ENCODE measurements at places on chromosomes 3 and 15.

DNA sequence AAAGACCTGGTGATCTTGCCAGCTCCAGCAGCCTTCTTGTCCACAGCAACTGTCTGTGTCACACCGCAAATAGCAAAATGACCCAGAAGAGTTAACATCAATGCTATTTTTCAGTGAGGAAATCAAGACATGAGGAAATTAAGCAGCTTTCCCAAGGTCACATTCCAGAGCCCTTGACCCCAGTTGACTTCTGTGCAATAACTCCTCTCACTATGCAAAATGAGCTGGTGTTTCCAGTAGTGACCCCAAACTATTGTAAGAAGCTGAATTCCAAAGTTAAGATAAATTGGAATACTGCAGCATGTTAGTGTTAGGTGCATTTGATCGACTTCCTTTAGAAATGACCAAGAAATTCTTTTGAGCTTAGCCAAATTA is 172.8 kb upstream of the SNTN start:
- DNase-seq = no peak

DNA sequence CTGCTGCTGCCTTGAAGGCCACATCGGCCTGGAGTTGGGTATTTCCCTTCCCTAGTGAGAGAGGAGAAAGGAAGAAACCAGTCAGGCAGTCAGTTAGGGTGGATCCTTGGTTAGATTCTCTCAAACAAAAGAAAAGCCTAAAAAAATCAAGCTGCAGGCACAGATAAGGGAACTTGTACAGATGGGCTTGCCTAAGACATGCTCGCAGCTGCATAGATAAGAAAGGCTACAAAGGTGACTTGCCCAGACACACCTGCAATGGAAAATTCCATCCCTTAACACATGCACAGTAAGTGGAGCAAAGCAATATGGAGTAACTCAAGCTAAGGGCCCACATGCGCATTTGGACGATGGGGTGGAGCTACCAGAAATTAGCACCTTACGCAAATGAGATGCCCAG is 199.7 kb upstream of the ARPP21 start:
- no peak for DNase-seq

DNA sequence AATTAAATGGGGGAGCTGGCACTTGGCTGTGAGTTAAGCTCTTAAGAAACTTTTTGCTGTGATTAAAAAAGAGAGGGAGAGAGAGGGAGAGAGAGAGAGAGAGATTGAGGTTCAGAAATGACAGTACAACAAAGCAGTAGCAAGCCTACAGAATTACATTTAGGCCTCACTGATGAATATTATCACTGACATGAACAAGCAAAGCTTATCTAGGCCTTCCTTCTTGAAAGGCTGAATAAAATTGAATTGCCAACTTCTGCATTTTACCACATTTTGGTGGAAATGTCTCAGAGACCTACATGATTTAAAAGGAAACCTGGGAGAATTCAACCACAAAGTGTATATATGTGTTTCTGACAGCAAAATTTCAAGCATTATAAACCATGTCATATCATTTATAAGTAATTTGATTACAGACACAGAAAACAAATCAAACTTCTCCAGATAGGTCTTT is 530.8 kb downstream of the SOX2 start:
- no peak for DNase-seq

GRCh38 chr3:195365371-195365770 is 77.4 kb downstream of the ACAP2 start:
- no peak for DNase-seq

GRCh38 chr3:193114431-193115340 is 126.3 kb upstream of the PLAAT1 start:
- DNase-seq = no peak

DNA sequence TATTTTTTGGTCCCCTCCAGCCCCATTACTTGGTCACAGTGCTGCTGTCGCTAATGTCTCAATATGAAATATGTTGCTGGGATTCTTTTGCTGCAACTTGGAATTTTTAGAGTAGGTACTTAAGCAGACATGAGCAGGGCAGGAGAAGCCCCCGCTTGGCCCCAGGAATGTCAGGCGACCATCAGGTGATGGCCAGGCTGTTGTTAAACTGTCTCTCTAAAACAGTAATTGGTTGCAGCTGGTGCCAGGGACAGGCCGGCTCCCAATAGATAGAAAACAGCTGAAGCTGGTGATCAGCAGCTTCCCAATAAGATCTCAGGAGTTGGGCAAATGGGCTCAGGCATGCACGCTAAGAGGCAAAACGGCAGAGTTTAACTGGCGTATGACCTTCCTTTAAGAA is 329.9 kb upstream of the TBL1XR1 start:
- no peak for DNase-seq

DNA sequence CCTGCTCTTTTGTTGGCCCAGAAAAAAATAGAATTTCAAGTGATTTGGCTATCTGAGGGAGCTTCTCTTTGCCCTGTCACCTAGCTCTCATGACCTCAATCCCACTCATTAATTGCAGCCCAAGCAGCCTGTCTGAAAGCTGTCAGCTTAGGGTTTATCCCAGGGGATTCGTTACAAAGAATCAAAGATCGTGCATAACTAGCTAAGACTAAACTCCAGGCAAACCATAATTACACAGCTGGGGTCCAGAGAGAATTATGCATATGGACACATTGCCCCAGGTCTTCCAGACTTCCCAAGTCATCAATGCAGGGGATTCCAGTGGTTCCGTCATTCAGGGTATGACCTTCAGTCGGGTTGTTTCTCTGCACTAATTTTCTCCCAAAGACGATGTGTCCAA is 91.6 kb upstream of the CBLB start:
- no peak for DNase-seq

GRCh38 chr3:107382631-107383030 is 5.4 kb downstream of the CCDC54 start:
- no peak for DNase-seq

GRCh38 chr3:169044331-169045113 is 619.0 kb downstream of the MECOM start:
- DNase-seq = no peak

GRCh38 chr3:10463533-10464434 is 41.6 kb downstream of the ATP2B2 start:
- DNase-seq = no peak

DNA sequence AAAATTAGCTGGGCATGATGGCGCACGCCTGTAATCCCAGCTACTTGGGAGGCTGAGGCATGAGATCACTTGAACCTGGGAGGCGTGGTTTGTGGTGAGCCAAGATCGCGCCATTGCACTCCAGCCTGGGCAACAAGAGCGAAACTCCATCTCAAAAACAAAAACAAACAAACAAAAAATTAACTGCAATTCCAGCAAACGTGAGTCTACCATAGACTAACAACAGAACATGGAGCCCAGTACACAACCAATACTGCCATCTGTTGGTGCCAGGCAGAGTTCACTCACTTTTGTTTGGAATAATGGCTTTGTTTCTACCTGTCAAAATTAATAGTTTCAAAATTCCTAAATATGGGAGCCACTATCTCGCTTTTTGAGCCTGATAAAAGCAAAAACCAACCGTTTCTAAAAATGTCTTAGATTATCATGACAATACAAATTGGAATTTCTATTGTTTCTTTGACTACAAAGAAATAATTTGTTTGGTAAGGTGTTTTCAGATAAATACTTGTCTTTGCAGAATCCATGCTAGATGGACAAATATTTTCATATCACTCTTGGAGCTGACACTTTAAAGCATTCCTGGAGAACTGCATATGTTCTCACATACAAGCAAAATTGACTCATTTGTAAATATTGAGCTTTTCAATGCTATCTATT is 45.0 kb downstream of the GPR176 start:
- peak; percentile 33 for DNase-seq

DNA sequence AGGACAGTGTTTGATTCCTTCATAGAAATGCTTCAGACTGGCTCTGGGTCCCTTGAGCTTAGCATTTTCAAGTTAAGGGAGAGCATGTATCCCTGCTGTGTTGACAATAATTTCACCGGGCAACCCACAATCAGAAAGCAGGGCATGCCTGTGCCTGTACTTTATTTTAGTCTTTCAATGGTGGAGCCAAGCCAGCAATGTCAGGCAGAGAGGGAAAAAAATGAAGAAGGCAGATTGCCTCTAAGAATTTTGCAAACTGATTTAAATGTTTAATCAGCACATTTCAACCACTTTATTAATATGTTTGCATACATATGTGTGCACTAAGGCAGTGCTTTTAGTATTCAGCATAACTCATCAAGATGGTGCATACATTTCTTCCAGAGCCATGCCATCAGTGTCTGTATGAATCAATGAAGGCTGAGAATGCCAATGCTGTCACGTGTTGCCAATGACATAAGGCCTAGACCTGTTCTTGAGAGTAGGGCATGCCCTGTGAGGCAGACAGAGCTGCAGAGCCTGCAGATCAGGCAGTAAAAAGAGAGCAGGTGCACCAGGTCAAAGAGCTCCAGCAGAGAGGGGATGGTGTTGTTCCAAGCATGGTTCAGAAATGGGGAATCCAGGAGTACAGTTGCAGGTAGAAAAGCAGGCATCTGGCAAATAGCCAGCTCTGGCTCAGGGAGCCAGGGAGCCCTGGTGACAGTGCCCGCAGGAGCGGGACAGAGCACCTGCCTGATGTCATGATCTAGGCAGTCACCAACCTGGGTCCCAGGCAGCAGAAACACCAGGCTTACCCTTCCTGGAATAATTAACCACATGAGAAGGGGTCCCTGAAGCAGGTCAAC is 508.5 kb downstream of the GABRG3 start:
- no peak for DNase-seq

DNA sequence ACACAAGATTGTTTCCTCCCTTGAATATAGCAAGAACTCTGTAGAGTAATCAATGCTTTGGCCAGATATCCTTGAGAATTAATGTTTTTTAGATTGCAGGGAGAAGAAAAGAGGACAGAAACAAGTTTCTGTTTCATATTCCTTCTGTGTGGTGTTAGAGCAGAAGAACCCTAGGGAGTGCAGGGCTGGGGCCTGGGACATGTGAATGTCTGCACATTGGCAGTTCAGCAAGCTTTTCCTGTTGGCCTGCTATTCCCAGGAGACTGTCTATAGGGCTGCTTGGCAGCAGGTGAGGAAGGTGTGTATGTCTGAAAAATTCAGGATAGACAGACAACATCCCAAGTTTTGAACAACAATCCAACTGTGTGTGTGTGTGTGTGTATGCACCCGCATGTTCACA is 13.6 kb upstream of the CNBP start:
- no peak for DNase-seq

DNA sequence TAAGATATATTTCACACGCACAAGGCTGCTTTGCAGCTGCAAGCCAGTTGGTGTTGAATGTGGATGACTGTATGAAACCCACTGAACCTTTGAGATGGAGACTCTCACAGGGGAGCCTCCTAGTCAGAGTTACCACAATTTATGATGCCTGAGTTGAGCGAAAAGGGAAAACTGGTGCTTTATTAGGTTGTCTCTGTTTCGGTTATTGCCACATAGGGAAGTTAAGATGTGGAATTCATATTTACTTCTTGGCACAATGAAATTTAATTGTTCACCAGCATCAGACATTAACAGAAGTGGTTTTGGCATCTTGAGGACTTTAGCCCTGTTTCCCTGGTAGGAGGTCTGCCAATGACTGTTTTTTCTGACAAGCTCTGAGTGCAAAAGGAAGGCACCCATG is 358.2 kb downstream of the SQOR start:
- DNase-seq = no peak

- no peak for DNase-seq
These were observed 168.6 kb downstream of the KLF13 start for GRCh38 chr15:31495281-31495680.

DNA sequence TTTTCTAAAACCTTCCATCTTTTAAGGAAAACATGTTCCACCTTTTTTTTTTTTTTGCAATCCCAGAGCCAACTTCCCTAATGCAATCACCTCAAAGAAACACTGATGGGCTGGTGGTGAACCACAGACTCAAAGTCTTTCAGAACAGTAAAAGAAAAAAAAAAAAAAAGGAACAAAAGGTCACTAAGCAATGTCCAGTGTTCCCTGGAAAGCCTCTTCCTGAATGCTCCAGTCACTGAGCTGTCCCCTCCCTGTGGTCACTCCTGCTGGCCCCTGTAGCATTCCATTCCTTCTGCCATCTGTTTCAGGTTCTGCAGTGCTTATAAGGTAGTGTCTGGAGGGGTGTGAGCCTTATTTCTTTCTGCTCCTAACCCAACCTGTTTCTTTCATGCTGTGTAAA is 53.3 kb downstream of the AAGAB start:
- DNase-seq = no peak

DNA sequence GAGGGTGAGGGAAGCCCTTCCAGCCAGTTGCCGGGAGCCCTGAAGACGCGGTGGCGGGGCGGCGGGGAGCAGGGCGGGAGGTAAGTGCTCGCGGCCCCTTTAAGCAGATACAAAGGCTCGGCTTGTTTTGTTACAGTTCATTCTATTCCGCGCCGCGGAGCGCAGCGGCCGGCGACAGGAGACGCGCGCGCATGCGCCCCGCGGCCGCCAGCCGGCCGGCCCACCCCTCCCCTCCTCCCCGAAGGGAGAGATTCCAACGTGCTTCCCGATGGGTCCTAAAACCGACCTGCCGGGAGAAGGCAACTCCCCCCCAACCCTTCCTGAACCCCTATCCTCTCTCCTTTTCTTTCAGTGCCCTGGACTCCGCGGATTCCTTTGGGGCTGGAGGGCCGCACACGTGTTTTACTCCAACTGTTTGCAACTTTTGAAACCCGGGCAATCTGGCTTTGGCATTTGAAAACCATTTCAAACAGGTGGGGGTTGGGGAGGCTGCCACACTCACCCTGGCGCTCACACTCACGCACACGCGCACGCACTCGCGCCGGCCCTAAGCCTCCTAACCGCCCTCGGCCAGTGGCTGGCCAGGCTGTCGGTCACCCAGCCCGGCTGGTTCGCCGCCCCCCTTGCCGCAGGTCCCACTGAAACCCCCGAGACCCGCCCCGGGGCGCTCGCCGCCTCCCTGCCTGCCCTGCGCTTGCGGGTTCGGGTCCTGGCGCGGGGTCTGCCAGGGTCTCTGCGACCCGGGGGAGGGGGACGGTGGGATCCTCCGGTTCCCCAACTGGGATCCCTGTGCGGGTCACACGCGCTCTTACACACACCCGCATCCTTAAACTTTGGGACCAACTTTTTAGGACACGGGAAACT is at the start of gene MAGI1:
TSS of gene MAGI1 (minus strand) at position 193 of the 864 bp plus-strand sequence. CDS start 610 bp downstream, outside the sequence.
- DNase-seq = no peak

DNA sequence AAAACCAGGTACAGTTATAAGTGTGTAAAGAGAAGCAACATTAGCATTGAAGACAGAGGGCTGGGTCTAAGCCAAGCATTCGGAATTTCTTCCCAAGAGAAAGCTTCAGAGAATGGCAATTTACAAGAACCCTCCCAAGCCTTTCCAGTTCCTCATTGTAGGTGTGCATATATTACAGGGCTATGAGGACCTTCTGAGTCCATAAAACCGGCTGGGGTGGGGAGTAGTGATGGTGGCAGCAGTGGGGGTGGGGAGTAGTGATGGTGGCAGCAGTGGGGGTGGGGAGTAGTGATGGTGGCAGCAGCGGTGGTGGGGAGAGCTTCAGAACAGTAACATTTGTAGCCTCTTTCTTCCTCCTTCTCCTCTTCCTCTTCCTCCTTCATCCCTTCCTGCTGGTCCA is 368.7 kb upstream of the UMPS start:
- DNase-seq = no peak

GRCh38 chr15:63972801-63973200 is 73.5 kb downstream of the DAPK2 start:
- DNase-seq = no peak

- no peak for DNase-seq
These were observed 262.9 kb downstream of the ZMAT3 start for GRCh38 chr3:178808748-178809147.

GRCh38 chr3:180594631-180595558 is 7.1 kb upstream of the TTC14 start:
- DNase-seq = no peak

GRCh38 chr3:62374341-62375218 is 1.2 kb upstream of the FEZF2 start:
- DNase-seq = no peak
